ENCODE measurements at places on chromosomes 1 and 21.

GRCh38 chr1:235852887-235853286 lies 13.8 kb downstream of the LYST start:
- DNase-seq = no peak

GRCh38 chr1:198162091-198162767 lies 5.4 kb downstream of the NEK7 start:
- no peak for DNase-seq

- DNase-seq = no peak
Observed at GRCh38 chr1:26541816-26542711, 12.5 kb downstream of the RPS6KA1 start.

- no peak for DNase-seq
Observed at GRCh38 chr1:44053394-44053793, 22.1 kb upstream of the SLC6A9 start.

DNA sequence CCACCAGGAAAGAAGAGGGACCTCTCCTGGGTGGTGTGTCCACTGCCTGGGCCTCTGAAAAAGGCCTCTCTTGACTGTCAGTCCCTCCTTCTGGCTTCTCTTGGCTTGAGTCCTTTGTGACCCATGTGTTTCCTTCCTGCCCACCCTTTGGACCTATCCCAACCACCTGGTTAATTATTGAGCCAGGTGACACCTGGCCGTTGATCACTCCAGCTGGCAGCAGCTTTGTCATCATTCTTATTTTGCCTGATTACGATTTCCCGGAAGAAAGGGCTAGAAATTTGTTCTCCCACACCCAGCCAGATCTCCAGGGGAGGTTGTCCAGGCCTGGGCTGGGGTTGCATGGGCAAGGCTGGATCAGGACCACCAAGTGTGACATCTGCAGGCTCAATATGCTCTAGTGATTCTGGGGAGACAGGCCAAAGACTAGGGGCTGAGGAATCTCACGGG lies 24.8 kb downstream of the CSF1 start:
- no peak for DNase-seq

- no peak for DNase-seq
Observed at GRCh38 chr1:181541458-181541857, 58.1 kb downstream of the CACNA1E start.

GRCh38 chr1:43123031-43123430 lies 49.1 kb downstream of the EBNA1BP2 start:
- DNase-seq = no peak

GRCh38 chr1:59595774-59596173 lies 219.0 kb upstream of the HOOK1 start:
- peak; percentile 75 for DNase-seq

GRCh38 chr1:99788896-99789295 lies 22.5 kb upstream of the FRRS1 start:
- no peak for DNase-seq

GRCh38 chr1:208268541-208269337 lies 24.6 kb upstream of the PLXNA2 start:
- no peak for DNase-seq

GRCh38 chr1:10969267-10969970 lies 43.0 kb upstream of the TARDBP start:
- DNase-seq = no peak

DNA sequence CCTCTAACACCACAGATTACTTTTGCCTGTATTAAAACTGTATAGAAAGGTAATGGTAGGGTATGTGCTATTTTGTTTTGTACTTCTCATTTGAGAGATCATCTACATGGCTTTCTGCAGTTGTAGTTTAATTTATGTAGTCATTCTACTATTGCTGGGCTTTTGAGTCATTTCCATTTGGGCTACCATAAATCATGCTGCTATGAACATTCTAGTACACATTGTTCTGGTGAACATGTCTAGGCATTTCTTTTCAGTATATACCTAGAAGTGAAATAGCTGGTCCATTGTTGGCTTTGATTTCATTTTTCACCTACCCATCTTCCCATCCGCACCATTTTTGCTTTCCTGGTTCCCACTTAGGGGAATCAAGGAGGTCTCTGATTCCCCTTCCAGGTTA lies 18.7 kb downstream of the EDN2 start:
- no peak for DNase-seq

DNA sequence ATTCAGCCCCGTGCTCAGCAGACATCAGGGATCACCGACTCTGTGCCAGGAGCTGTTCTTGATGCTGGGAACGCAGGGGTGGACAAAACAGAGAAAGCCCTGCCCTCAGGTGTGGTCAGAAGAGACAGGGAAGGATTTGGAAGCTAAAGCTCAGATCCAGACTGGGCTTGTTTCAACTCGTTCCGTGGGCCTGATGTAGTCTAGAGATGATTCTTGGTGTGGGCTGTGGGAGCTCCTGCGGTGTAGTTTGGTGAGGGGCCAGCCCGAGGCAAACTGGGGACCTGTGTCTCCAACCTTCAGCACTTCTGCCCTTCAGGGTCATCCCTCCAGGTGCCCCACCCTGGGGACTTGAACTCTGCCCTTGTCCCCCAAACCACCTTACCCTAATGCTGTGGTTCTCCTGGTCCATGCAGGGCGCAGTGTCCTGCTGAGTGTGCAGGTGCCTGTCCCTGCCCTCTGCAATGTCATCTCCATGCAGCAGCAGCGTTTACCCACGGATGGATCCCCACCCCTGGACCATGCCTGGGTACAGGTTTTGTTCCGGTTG lies 17.3 kb upstream of the ABCG1 start:
- no peak for DNase-seq

DNA sequence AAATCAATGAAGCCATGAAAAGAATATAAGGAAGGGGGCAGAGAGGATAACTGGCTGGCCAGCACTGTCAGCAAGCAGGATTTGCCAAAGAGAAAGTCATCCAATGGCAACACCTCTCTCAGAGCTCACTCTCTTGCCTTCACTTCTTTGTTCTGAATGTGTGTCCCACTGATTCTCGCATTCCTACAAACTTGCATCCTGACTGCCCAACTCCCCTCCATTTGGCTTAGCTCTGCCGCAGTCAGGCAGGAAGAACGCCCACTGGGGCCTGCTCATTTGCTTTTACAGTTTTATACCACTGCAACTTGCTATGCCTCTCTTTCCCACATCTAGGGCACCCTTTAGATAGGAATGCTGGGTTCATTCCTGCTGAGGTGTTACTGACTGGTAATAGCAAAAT lies 364.2 kb upstream of the ST6GALNAC5 start:
- DNase-seq = no peak

- no peak for DNase-seq
Observed at GRCh38 chr1:65009176-65009575, 42.8 kb upstream of the JAK1 start.

GRCh38 chr1:15312626-15313411 lies 65.8 kb downstream of the FHAD1 start:
- DNase-seq = no peak

DNA sequence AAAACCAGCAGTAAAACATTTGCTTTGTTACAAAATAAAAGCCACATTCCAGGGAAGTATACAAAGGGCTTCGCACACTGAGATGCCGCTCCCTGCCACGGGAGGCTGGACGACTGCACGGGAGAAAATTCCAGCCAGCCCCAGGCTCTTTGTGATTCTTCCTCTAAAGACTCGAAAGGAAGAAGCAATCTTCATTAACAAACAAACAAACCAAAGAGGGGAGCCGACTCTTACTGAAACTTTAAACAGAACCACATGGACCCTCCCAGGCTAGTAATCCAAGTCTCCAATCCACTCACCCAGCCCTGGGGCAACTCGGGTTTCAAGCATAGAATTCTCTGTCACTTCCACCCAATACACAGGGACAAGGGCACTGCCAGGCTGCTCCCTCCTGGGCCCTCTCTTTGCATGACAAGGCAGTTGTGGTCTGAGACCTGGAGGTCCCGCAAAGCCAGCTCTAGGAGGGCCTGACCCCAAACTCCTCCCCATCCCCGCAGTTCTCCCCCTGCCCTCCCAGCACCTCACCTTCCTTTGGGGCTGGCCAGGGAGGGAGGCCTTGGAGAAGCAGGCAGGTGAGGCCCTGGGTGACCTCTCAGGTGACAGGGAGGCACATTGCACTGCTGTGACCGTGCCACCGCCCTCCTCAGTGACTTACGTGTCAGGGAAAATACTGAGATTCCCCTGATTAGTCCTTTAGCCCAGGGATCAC lies 26.6 kb upstream of the COL18A1 start:
- peak; percentile 67 for DNase-seq

- no peak for DNase-seq
Observed at GRCh38 chr21:34097442-34097841, 24.1 kb downstream of the MRPS6 start.

- no peak for DNase-seq
Observed at GRCh38 chr1:18540136-18540765, 59.5 kb downstream of the KLHDC7A start.

GRCh38 chr1:233412812-233413211 lies 85.3 kb downstream of the MAP3K21 start:
- DNase-seq = no peak

DNA sequence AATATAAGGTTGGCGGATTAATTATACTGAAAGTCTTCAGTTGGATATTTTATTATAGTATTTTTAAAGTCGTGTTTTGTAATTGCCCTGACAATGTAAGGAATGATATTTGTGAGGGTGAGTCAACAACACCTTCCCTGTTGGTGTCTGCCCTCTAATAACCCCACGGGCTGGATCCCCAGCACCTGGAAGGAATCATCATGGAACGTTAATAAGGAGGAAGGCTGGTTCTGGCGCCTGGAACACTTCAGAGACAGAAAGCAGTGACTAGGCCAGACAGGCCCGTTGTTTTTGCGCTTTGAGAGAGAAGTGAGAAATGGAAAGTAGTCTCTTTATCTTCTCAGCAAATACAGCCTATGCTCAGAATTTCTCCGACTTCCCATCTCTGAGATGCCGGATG lies 31.6 kb downstream of the TEX35 start:
- DNase-seq = no peak

- no peak for DNase-seq
Observed at GRCh38 chr1:48870596-48870995, 93.9 kb upstream of the BEND5 start.

DNA sequence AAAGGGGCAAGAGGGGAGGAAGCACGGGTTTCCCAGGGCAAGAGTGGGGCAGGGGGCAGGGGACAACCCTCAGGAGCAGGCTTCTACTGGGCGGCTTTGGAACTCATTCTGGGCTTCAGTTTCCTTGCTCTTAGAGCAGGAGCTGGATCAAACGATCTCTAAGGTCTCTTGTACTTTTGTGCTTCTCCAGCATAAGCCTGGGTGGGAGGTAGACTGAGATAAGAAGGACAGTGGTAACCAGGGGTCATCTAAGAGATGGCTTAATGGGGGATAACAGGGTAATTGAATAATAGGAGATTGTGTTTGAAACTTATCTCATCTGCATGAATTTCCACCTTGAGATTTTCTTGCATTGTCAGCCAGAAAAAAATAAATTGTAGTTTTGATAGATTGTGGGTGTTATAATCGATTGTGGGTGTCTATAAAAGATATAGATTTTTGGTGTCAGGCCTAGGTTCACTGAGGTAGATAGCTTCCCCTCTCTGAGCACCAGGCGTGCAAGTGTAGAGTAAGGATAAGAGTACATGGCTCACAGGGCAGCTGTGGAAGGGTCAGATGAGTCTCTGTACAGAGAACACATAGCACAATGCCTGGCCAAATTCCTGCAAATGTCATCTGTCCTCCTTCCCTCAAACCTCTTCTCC lies 68.0 kb downstream of the CD58 start:
- no peak for DNase-seq

GRCh38 chr1:51514733-51515132 lies 4.3 kb downstream of the EPS15 start:
- DNase-seq = no peak

DNA sequence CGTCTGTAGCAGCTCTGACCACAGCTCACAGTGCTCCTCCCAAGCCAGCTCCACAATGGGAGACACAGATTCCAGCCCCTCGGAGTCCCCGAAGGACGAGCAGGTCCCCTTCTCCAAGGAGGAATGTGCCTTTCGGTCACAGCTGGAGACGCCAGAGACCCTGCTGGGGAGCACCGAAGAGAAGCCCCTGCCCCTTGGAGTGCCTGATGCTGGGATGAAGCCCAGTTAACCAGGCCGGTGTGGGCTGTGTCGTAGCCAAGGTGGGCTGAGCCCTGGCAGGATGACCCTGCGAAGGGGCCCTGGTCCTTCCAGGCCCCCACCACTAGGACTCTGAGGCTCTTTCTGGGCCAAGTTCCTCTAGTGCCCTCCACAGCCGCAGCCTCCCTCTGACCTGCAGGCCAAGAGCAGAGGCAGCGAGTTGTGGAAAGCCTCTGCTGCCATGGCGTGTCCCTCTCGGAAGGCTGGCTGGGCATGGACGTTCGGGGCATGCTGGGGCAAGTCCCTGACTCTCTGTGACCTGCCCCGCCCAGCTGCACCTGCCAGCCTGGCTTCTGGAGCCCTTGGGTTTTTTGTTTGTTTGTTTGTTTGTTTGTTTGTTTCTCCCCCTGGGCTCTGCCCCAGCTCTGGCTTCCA lies 22.9 kb upstream of the VPS13D start:
- no peak for DNase-seq

DNA sequence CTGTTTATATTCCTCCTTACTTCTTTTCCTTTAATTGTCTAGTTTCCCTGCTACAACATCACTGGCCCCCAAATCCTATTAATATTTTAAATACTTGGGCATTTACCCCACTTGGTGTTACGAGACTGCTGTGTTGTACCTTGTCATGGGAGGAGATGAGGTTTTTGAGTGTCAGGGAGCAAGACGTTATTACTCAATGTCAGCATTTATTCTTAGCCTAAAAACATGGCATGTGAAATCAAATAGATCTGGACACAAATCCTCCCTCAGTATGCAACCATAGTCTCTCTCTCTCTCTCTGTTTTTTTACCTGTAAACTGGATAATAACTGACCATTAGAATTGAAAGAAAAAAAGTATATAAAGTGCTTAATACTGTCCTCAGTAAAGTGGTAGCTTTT lies 4.6 kb downstream of the LRRC8B start:
- no peak for DNase-seq

DNA sequence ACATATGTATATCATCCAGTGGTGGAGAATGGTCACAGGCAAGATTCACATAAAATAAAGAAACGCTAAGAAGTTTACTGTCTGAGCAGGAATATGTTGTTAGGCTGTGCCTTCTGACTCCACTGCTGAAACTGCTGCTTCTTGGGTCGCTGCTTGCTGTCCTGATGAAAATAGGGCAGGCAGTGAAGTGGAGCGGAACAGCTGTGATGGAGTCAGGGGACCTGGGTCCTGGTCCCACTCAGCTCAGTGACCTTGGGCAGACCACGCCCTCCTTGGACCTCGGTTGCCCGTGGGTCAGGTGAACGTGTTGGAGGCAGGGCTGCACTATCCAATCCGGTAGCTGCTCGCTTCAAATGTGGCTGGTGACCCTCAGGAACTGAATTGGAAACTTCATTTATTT lies 33.4 kb upstream of the IFFO2 start:
- no peak for DNase-seq

GRCh38 chr1:102751111-102751510 lies 357.2 kb downstream of the COL11A1 start:
- DNase-seq = no peak

Measured in GM04503 (cell line).